Mesenteric fat pad (tissue), 1 donor: ENCODE measurements at places on chromosomes 16 and 17.

DNA sequence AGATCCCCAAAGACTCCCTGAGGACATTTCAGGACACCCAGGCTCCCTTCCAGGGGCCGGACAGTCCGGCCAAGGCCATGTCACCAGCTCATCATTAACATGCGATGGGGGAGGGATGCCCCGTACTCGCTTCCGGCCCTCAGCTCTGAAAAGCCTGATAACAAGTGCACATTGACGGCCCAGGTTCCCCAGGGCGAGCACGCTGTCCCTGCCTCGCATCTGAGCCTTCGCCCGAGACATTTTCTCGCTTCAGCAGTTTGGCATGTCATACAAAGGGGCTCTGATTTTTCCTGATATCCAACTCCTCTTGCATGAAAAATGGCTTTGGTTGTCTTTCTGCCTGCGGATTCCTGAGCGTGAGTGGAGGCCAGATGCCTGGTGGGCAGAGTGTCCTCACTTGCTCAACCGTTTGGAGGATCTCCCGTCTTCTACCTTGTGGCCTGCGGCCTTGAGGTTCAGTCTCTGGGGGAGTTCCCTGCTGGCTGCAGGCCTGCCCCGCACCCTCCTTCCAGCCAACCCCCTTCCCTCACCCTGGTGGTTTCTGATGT is 14.1 kb downstream of the CACNG4 start:
- DNase-seq: no peak

DNA sequence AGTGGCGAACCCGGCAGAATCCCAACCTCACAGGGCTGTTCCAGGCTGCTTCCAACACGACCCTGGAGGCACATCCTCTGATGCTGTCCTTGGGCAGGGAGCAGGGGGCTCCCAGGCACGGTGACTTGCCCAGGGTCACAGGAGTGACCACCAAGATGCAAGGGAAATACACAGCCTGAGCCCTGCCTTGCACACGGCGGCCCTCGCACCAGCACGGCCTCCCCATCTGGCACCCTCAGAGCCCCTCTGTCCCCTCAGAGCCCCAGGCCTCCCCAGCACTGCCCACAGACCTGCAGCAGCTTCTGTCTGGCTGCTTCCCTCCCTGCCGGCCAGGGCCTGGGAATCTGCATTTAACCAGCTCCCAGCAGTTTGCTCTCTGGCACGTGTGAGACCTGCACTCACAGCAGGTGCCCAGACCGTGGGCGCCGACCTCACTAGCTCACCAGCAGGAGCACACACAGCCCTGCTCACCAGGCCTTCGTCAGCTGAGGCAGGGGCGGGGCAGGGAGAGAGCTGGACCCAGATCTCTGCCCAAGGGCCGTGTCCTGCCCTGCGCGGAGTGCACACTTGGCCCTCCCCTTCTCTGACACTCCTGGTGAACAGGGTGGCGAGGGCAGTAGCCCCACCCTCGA is 29.7 kb upstream of the ZC3H18 start:
- DNase-seq: no peak

DNA sequence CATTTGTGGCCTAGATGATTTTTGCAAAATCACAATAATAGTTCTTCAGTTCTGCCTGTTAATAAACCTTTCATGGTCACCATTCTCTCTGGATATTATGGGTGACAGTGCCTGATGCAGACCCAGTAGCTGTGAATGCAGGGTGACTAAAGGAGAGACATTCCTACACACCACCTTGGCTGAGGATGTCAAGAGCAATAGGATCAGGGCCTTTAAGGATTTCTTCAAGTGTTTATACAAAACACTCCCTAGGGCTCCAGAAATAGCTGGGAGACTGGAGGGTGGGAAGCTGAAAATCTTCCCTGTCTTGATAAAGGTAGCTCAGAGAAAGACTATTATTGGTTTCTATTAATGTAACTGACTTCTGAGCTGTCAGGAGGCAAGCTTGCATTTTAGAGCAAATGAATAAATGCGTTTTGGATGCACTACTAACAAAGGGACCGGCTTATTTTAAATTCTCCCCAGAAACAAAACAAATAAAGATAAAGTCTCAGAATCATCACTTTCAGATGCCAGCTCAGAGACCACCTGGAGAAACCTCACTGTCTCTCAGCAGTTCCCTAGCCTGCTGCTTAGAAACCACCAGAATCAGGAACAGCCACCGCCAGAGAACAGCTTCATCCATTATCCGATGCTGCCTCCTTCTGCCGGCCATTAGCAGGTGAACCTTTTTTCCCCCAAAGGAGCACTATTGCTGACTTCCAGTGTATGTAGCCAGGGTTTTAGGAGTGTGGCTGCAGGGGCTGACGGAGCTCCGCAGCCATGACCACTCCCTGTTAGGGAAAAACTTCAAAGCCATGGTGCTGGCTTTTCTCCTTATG is 171.4 kb upstream of the DYNLRB2 start:
- DNase-seq: no peak

DNA sequence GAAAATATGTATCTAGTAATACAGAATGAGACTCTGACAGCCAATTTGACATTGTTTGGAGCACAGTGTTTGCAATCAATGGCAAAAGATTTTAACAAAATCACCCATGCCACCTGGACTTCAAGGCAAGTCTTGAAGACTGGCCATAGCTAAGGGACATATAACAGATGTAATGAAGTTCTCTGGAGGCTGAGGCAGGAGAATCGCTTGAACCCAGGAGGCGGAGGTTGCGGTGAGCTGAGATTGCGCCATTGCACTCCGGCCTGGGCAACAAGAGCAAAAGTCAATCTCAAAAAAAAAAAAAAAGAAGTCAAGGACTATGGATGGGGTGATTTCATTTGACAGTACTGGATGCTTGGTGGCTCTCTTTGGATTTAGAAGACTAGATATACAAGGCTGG is 5.6 kb upstream of the BPTF start:
- DNase-seq: no peak

DNA sequence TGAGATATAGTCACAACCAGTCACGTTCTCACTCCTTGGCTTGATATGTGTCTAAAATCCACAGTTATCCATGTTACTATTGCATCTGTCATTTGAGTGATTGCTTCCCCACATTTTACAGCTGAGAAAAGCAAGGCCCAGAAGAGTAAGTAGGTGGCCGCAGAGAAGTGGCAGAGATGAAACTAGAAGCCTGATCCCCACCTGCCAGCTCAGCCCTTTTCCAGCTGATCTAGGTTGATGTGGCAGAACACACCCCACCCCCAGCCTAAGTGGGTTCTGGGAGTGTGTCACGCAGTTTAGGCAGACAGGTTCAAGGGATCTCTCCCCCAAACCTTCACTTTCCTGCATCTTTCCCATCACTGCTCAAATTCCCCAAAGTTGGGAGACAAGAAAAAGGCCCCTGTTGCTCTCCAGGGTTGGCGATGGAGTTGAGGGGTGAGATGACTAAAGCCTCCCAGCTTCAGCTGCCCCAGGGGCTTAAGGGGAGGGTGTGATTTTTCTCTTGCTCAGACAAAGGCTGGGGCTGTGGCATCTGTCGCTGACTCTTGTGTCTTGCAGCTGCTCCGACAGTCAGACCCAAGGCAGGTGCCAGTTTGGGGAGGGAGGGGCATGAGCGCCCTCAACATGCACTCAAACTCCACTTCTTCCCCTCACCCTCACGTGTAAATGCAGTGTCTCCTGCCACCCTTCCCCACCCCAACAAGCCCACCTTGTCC is 48.9 kb upstream of the LHX1 start:
- DNase-seq: no peak

DNA sequence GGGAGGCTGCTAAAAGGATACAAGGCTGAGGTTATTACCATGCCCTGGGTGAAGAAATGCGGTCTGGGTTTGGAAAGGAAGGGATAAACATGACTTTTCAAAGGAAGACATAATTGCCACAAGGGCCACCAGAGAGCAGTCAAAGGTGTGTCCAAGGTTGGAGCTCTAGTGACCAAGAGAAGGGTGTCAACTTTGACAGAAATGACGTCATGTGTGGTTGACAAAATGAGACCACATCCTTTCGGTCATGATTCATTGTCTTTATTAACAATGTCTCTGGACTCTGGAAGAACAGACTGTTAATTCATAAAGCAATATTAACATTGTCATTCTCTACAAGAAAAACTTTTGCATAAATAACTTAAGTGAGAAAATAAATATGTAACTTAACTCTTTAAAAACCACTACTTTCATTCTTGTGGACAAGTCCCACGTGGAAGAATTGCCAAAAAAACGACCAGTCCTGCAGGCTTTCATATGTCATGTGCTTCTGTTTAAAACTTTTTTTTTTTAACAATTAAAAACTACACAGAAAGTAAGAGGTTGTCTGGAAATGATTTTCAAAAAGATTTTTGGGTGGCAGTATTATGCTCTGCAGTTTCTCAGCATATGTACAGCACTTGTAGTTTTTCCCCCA is 5.0 kb downstream of the SOST start:
- DNase-seq: no peak

GRCh38 chr17:3723556-3724377 is at the start of gene HASPIN:
Gene HASPIN, plus strand, starts transcription at chr17:3723903. Its CDS starts 33 bp downstream, at chr17:3723936.
- peak; percentile 97 for DNase-seq

DNA sequence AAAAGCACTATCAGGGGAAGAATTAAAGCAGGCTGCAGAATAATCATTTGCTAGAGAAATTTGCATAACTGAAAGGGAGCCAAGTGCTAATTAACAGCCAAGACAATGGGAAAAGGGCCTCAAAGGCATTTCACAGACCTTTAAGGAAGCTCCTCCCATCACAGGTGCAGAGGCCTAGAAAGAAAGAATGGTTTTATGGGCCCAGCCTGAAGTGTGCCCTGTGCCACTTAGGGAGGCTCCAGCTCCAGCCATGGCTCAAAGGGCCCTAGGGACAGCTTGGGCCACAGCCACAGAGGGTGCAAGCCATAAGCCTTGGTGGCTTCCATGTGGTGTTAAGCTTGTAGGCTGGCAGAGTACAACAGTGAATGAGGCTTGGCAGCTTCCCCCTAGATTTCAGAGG is 50.1 kb downstream of the RNF112 start:
- peak; percentile 30 for DNase-seq

DNA sequence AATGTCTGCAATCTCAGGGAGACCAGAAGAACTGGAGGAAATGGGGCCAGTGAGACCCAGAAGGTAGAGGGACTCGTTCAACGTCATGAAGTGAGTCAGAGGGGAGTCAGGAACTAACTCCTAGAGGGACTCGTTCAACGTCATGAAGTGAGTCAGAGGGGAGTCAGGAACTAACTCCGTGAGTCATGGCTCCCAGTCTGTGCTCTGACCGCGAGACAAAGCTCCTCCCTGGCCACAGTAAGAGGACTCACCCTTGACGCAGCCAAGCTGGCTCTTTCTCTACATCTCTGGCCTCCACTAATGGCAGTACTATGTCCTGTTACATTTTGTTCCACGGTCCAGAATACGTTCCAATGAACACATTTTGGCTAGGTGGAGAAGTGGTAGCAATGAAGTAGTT is 902.5 kb downstream of the KCNJ2 start:
- DNase-seq: no peak
